NCI-H1694 treated with DMSO at 0.1 percent for 48 hours (cell line): ENCODE measurements at places on chromosomes 16 and 17.

GRCh38 chr17:54977744-54978143, 9.2 kb downstream of the STXBP4 start:
- no peak for DNase-seq

DNA sequence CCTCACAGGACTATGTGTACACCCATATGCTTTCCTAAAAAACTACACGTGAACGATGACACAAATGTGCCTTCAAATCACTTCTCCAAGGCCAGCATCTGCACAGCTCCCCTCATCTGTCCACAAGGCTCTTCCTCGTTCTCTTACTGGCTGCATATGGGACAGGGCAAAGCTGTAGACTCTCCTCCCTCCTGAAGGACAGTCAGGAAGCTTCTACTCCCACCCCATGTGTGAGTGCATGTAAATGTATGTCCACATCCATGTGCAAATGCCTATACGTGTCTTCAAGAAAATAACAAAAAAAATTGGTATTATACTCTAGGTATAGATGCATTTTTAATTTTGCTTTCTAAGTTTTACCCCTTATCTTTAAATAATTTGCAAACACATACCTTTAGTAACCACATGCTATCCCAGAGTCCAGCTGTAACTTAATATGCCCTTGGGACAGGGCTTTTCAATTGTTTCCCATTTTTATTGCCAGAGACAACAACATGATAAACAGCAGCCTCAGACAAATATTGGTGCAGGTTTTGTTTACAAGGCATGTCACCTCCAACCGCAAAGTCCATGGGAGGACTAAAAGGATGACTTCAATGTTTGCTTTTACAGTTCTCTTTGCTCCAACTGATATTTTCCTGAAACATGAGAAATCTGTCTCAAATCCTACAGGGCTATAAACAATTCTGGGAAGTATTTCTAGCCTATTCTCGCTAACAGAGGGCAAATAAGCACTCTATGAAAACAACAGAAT, 31.6 kb upstream of the FAAP100 start:
- DNase-seq = no peak

DNA sequence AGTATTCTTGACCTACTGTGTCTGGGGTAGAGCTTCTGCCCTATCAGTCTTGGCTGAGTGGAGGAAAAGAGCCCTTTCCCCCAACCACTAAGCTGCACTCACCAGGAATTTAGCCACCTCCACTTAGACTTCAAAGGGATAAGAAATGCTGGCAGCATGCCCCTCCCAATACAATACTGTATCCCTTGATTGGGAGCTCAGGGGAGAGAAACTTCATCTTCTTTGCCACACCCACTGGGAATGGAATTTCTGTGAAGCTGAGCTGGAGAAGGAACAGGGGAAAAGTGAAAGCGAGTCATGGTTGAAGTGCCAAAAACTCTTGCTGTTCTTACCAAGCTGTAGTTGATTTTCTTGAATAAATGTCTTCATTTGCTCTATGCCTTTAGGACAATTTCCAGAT, 68.8 kb downstream of the CEP112 start:
- DNase-seq = no peak

DNA sequence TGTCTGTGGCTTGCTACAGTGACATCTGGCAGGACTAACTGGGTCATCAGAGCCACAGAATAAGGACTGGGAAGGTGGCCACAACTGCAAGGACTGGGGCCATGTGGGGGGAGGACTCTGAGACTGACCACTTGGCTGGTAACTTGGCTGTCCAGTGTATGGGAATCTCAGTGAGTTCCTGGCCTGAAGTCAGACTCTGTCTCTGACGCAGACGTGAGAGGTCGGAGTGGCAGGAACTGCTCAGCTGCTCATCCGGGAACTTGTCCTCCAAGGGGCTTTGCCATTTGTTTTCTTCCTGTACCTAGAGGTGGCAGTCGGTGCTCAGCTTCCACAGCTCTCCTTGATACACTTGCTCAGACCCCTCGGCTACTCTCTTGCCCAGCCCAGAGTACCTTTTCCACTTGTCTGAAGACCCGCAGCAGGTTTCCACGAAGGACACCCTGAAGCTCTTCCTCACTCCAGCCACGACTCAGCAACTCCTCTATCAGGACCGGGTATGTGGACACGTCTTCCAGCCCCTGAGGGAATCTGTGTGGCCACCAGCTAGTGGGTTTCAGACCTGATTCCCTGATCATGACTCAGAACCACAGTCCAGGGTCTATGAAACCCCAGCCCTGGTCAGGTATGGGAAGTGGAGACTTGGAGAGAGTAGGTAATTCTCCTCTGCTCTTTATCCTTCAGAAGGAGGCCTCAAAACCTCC, 7.3 kb upstream of the DPEP3 start:
- no peak for DNase-seq

GRCh38 chr16:30395992-30396585, 869 bp downstream of the ZNF48 start:
- DNase-seq = no peak

DNA sequence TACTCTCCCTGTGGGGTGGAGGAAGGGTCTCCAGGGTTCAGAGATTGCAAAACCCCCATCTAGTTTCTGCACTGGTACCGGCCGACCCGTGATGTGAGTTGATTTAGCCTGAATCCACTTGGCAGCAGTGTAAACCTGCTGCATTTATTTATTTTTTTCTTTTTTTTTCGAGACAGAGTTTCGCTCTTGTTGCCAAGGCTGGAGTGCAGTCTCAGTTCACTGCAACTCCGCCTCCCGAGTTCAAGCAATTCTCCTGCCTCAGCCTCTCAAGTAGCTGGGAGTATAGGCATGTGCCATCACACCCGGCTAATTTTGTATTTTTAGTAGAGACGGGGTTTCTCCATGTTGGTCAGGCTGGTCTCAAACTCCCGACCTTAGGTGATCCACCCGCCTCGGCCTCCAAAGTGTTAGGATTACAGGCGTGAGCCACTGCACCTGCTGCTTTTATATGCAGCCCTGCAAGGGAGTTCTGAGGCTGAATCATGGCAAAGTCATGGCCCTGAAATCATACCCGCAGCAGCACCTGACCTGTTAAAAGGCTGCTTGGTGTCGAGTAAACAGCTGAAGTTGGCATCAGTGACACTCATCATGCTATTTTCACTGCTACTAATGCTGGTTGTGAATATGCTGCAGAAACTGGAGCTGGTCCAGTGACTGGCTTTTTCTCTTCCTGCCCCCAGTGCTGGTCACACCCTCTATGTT, 21.4 kb downstream of the DEXI start:
- no peak for DNase-seq

DNA sequence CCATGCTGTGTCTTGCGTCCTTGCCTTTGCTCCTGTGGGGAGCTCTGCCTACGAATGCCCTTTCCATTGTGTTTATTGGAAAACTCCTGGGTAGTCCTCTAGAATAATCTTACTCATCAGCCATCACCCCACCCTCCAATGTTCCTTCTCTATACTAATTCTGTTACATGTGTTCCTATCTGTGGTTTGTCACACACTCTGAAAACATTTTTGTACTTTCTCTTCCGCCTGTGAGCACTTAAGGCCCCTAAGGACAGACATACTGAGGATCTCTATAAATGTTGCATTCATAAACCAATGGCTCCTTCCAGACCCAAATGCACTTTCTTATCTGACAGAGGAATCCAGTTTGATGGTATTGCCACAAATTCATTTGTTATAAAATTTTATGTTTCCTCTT, 53.9 kb upstream of the MON1B start:
- no peak for DNase-seq

DNA sequence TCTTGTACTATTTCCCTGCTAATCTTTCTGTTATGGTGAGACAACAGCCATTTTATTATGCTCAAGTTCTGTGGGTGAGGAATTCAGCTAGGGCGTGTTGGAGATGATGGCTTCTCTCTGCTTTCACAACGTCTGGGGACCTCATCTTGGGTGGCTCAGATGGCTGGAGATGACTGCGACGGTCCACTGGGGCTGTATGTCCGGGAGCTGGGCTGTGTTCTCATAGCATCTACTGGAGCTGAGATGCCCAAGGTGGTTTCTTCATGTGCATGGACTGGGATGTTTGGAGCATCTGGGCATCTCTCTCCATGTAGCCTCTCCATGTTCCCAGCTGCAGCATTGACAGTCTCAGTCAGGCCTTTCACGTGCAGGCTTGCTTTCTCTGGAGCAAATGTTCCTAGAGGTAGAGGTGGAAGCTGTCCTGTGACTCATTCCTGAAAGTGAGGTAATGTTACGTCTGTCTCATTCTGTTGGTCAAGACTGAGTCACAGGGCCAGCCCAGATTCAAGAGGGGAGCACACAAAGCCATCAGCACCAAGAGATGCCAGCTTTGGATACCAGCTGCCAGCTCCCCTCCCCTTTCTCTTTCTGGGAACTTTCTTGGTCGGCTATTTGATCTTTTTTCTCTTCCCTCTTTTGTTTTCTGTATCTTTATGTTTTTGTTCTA, 96.2 kb downstream of the RAP1GAP2 start:
- DNase-seq = no peak

DNA sequence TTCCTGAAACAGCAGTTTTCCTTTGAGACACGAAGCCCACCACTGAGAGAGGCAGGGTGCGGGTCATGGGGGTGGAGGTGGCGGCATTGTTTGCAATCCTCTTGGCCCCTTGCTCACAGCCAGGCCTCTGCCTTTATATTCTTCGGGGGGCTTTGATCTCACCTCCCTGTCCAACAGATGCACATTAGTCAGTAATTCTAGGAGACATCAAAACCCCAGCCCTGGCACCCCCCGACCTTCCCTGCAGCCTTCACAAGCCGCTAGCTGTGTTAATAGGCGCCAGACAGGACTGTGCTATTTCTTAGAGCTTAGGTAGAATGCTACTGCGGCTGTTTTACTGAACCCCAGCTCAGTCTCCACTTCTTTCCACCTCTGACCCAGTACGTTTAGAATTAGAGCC, 212.6 kb downstream of the RBFOX1 start:
- no peak for DNase-seq

DNA sequence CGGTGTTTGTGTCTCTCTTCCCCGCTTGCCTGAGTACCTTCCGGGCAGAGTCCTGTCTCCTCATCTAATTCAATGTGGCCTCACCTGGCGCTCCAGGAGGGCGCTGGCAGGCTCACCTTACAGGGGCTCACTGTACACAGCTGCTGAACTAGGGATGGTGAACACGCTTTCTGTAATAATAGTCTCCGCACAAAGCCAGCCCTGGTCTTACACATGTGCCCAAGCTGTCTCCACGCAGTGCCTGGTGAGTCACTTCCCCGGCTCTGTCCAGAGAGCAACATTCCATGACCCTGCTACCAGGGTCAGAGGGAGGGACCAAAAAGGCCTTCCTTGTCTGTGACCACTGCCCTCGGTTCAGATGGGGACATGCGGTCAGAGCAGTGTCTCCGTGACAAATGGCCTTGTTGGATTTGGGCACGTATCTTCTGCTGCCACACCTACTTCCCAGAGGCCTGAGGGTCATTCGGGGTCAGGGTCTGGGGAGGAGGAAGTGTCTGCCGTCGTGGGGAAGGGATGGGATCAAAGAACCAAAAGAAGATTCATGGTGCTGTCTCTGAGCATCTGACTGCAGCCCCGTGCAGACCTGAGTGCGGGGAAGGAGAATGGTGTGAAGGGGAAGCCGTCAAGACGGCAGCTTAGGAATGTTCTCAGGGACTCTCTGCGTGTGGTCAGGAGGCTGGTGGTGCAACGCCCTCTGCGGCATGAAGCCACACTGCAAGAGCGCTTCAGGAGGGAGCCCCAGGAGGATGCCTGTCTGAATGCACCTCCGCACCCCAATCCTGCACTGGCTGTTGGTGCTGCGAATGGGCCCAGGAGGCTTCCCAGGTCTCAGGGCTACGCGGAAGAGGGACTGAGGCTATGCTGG, 68.8 kb downstream of the IL21R start:
- no peak for DNase-seq

DNA sequence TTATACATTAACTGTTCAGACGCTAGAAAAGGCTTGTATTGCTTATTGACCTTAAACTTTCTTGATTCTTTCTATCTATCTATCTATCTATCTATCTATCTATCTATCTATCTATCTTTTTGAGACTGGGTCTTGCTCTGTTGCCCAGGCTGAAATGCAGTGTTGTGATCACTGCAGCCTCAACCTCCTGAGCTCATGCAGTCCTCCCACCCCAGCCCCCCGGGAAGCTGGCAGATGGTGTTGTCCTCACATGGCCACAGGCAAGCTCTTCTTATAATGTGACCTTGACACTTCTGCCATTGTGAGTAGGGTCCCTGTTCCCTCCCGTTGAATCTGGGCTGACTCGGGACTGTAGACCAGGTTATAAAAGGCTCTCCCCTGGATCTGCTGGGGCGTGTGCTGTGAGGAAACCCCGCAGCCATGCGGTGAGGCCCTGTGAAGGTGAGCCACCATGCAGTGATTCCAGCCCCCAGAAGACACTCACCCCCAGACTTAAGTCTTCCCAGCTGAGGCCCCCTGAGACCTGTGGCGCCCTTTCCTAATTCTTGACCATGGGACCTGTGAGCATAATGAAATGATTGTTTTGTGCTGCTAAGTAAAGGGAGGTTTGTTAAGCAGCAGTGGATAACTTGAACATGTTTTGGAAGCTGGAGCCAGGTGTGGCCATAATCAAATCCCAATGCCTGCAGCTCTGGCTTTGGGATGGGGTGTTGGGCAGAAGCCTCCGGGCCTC, 54.3 kb downstream of the RPTOR start:
- peak; percentile 31 for DNase-seq
